ENCODE measurements at places on chromosomes 2 and 18.

DNA sequence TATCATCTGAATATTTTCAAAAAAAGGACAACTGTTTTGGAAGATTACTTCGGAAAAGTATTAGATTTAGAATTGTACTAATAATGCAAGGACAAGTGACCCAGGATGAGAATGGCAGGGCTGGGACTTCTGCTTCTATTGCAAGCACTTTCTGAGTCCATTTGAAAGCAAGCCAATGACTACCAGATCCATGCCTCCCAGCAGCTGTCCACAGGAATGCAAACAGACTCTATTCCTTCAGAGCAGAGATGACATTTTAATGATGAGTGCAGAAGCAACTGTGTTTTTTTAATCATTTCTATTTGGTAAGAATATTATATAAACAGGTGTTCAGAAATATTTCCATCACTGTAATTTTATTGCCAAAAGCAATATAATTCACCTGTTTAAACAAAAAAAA is 456.7 kb downstream of the SOX11 start:
- no peaks in the 10 kb centered on the region for H3K27me3 ChIP-seq
- H3K36me3 ChIP-seq = no peaks in the 10 kb centered on the region
- no peak overlapping the region for H3K27ac ChIP-seq
- DNase-seq = no peak

- no peak overlapping the region for H3K27ac ChIP-seq
- H3K4me1 ChIP-seq = peaks cover 46% of the 10 kb centered on the region
- no peak for DNase-seq
- H3K4me3 ChIP-seq = no peak overlapping the region
- H3K27me3 ChIP-seq = no peaks in the 10 kb centered on the region
Observed at GRCh38 chr18:13457327-13457726, 238.8 kb downstream of the LDLRAD4 start.

DNA sequence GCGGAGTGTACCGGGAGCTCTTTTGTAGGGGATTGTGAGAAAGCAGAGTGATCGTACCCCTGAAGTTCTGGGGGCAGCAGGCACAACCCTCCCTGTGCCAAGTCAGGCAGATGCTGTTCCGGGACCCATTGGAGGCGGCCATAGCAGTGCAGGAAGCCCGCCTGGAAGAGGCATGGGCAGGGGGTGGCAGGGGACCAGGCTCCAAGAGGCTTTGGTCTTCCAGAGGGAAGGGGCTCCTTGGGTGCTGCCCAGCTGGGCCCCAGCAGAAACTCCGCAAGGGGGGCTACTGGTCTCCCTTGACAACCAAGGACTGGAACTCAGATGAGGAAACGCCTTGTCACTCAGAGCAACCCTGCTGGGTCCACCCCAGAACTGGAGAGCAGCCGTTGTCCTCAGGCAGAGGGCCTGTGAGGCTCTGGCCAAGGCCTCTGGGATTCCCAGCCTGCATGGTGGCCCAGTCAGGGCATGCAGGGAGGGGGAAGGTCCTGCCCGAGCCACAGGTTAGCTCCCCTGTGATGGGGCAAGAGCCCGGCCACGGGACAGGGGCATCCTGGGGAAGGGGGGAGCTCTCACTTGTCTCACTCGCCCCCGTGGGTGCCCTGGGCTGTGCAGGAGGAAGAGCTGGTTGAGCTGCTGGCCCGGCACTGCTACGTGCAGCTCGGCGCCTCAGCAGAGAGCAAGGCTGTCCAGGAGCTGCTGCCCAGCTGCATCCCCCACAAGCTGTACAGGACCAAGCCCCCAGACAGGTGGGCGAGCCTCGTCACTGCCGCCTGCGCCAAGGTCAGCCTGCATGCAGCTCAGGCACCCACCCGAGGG is 21.0 kb upstream of the GPR17 start:
- H3K36me3 ChIP-seq = no peaks in the 10 kb centered on the region
- no peak overlapping the region for H3K27ac ChIP-seq
- peaks cover 2% of the 10 kb centered on the region for H3K4me1 ChIP-seq
- H3K27me3 ChIP-seq = no peaks in the 10 kb centered on the region
- no peak for DNase-seq

DNA sequence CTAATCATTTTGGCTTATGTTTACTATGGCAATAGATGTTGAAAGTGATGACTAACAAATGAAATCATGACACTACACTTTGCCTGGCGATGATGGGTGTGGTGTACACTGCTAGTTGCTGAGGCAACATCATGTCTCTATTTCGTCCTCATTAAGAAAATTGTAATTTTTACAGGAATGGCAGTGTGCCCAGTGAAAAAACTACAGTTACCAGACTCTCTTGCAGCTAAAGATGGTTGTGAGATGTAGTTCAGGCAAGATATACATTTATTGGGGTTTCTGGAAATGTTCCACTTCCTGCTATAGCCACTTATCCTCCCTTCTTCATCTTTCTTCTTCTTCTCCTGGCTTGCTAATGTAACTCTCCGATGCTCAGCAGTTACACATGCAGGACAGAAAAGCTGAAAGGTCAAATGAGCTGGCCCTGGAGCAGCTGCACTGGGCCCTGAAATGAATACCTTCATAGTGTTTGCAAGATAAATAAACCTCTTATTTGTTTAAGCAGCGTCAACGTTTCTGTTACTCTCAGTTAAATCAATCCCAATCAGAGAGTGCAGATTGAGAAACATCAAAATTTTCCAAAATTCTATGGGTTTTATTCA is 46.0 kb downstream of the SOCS6 start:
- H3K4me3 ChIP-seq = no peak overlapping the region
- no peak overlapping the region for H3K27ac ChIP-seq
- no peaks in the 10 kb centered on the region for H3K4me1 ChIP-seq

- no peak overlapping the region for H3K4me3 ChIP-seq
- no peak overlapping the region for H3K27ac ChIP-seq
- no peak for DNase-seq
- no peaks in the 10 kb centered on the region for H3K36me3 ChIP-seq
- H3K4me1 ChIP-seq = no peaks in the 10 kb centered on the region
- H3K27me3 ChIP-seq = no peaks in the 10 kb centered on the region
Observed at GRCh38 chr18:378079-378478, 110.2 kb upstream of the THOC1 start.

DNA sequence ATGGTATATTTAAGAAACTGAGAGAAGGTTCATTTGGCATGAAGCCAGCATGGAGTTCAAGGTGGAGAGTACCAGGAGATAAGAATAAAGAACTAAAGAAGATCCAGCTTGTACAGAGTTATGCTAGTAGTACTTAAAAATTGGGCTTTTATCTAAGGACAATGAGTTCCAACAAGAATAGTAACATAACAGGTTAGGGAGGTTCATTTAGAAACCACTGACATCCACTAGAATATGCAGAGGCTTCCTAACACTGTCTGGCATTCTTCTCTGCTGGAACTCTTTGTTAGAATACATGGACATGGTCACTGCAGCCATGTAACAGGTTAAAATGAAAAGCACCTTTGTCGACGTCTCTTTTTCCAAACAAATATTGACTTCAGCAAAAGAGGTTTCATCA is 42.6 kb upstream of the DSC1 start:
- no peaks in the 10 kb centered on the region for H3K4me1 ChIP-seq
- H3K27ac ChIP-seq = no peak overlapping the region
- no peaks in the 10 kb centered on the region for H3K27me3 ChIP-seq
- H3K36me3 ChIP-seq = no peaks in the 10 kb centered on the region
- no peak overlapping the region for H3K4me3 ChIP-seq

DNA sequence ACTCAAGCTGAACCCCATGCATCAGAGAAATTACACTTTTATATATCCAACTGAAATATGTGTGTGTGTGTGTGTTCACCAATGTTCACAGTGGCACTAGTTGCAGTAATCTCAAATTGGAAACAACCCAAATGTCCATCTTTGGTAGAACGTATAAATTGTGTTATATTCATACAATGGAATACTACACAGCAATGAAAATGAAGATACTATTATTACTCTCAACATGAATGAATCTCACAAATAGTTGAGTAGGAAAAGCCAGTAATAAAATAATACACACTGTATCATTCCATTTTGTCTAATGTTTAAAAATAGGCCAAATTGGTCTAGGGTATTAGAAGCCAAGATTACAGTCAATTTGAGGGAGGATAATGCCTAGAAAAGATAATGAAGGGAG is 48.0 kb upstream of the NFE2L2 start:
- H3K27me3 ChIP-seq = no peaks in the 10 kb centered on the region
- H3K4me3 ChIP-seq = no peak overlapping the region
- H3K4me1 ChIP-seq = peaks cover 21% of the 10 kb centered on the region
- no peak overlapping the region for H3K27ac ChIP-seq
- H3K36me3 ChIP-seq = no peaks in the 10 kb centered on the region
- DNase-seq = no peak

GRCh38 chr2:226337941-226338600 is 461.5 kb downstream of the IRS1 start:
- H3K27me3 ChIP-seq = no peaks in the 10 kb centered on the region
- H3K4me3 ChIP-seq = no peak overlapping the region
- no peaks in the 10 kb centered on the region for H3K36me3 ChIP-seq
- no peak for DNase-seq
- H3K27ac ChIP-seq = no peak overlapping the region
- H3K4me1 ChIP-seq = no peaks in the 10 kb centered on the region

DNA sequence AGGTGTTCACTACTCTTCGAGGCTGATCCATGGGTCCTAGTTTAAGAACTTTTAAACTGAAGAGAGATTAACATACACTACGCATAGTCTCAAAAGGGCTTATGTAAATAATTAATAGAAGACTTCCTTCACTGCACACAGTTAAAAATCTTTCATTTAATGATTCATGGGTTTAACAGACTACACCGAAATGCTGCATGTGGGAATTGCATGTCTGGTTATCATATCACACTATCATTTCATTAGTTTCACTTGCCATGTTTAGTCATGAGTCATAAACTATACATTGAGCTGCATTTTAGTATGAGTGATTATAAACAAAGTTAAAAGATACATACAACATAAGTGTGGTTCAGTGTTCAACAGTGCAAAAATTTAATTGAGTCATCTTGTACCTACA is 31.2 kb downstream of the GLS start:
- no peaks in the 10 kb centered on the region for H3K27me3 ChIP-seq
- DNase-seq = no peak
- peaks cover 69% of the 10 kb centered on the region for H3K36me3 ChIP-seq
- H3K27ac ChIP-seq = no peak overlapping the region

DNA sequence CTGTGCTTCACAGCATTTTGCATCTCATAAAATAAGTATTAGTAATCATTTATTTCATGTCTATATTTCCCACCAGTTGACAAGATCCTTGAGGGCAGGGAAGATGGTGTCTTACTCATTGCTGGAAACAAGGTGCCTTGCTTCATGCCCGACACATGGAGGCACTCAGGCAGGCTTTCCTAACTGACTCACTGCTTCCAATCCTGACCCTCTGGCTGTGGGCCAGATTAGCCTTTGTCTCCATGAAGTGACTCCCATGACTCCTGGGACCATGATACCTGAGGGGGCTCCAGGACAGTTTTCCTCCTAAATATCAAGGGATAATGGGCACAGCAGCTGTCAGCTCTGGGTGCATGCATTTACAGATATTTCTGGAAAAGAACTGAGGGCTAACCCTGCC is 275.1 kb downstream of the AGPS start:
- no peak for DNase-seq
- no peaks in the 10 kb centered on the region for H3K27me3 ChIP-seq
- no peak overlapping the region for H3K4me3 ChIP-seq

- H3K4me3 ChIP-seq = no peak overlapping the region
- H3K27ac ChIP-seq = no peak overlapping the region
- H3K4me1 ChIP-seq = no peaks in the 10 kb centered on the region
- DNase-seq = no peak
Observed at GRCh38 chr18:43665105-43665788, 388.0 kb upstream of the SYT4 start.

DNA sequence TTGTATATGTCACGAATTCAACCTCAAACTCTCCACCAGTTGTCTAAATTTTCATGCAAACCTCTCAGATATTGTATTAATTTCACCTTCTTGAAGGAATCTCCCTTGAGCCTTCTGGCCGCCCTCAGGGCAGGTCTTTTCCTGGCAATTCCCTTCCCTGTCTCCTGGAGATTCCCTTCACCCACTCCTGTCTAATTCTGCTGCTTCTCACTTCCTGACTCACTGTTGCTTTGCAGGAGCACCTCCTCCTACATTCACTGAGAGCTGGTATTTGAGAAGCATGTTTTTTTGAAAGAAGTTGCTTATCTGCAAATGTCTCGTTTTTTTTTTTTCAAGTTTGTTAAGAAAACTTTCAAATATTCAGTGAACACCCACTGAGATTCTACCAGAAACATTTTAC is 79.9 kb upstream of the OTOS start:
- H3K36me3 ChIP-seq = no peaks in the 10 kb centered on the region
- no peak overlapping the region for H3K4me3 ChIP-seq
- no peak overlapping the region for H3K27ac ChIP-seq

- H3K4me1 ChIP-seq = no peaks in the 10 kb centered on the region
- H3K27ac ChIP-seq = no peak overlapping the region
- DNase-seq = no peak
- H3K27me3 ChIP-seq = no peaks in the 10 kb centered on the region
- no peak overlapping the region for H3K4me3 ChIP-seq
- H3K36me3 ChIP-seq = no peaks in the 10 kb centered on the region
Observed at GRCh38 chr18:33052886-33053285, 280.1 kb upstream of the KLHL14 start.

- H3K36me3 ChIP-seq = no peaks in the 10 kb centered on the region
- no peaks in the 10 kb centered on the region for H3K4me1 ChIP-seq
- no peak overlapping the region for H3K27ac ChIP-seq
- no peak overlapping the region for H3K4me3 ChIP-seq
- no peaks in the 10 kb centered on the region for H3K27me3 ChIP-seq
Observed at GRCh38 chr2:106869512-106870275, 16.3 kb downstream of the ST6GAL2 start.

- no peak overlapping the region for H3K27ac ChIP-seq
- no peaks in the 10 kb centered on the region for H3K27me3 ChIP-seq
- no peaks in the 10 kb centered on the region for H3K4me1 ChIP-seq
Observed at GRCh38 chr2:9288233-9288632, 81.6 kb downstream of the ASAP2 start.

DNA sequence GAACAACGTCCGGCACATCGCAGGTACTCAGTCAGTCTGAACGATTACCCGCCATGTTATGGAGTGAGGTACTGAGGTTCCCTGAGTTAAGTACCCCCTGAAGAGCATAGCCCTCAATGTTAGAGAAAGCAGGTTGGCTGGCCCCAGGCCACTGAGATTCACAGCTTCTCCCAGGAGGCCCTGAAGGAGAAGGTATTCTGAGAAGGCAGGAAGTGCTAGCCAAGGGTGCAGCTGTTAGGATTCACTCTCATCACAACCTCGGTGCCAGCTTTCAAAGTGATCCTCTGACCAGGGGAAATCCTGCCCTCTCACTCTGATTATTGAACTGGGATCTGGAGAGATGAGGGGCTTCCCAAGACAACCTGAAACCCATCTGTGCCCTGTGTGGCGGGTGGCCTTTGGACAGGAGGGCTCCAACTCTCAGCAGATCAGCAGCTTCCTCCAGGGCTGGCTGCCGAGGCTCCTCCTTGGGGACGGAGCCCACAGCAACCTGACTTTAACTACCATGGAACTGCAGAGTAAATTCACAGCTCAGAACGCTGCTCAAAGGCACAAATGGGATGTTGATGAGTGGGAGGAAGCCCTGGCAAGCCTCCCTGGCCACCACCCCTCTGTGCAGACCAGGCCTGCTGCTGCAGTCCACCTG is 7.8 kb downstream of the EHD3 start:
- H3K4me3 ChIP-seq = no peak overlapping the region
- H3K27ac ChIP-seq = no peak overlapping the region
- no peak for DNase-seq
- no peaks in the 10 kb centered on the region for H3K27me3 ChIP-seq

Data from CD4-positive, alpha-beta T cell (primary cell).